Stimulated activated CD8-positive, alpha-beta memory T cell treated with anti-CD3 and anti-CD28 coated beads, Interleukin-7, amount 100 ng/mL, for 48 hours (primary cell): ENCODE measurements at places on chromosomes 4 and X.

- DNase-seq = no peak
These were observed 308.0 kb downstream of the RAPGEF2 start for GRCh38 chr4:159410891-159411290.

GRCh38 chrX:130155564-130155963, 10.1 kb downstream of the AIFM1 start:
- DNase-seq = no peak

GRCh38 chr4:19167311-19167710, 1084.4 kb upstream of the SLIT2 start:
- no peak for DNase-seq

- DNase-seq = no peak
These were observed 63.7 kb upstream of the FMR1 start for GRCh38 chrX:147847999-147848398.

GRCh38 chr4:87532907-87533306, 3.7 kb upstream of the SPARCL1 start:
- no peak for DNase-seq

DNA sequence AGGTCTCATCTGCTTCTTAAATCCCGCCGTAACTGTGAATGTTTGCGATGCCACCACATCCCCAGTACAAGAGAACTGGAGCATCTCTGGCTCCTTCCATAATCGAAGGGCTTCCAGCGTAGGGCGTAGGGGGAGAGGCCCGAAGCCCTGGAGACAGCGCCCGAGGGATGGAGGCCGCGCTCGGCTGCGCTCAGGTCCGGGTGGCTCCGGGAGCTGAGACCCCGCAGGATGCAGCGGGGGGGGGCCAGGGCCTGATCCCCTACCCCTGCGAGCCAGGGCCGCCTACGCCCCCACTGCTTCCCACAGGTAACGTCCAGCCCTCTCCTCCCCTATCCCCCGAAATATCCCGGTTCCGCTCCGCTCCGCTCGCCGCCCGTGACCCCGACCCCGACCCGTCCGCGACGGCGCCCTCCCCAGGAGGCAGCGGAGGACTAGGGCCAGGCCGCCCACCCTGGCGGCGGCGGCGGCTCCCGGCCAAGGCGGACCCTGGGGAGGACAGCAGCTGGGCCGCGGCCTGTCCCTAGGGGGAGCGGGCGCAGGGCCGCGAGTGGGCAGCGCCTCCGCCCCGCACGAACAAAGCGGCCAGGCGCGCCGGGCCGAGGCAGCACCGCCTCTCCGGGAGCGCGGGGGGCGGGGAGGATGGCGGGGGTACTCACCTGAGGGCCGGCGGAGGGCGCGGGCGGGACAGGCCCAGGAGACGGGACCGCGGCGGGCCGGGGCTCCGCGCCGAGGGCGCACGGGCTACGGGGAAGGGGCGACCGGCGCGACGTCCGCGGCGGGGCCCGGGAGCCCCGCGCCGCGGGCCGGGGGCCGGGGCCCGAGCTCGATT, 723 bp downstream of the WDFY3 start:
- no peak for DNase-seq

- no peak for DNase-seq
These were observed 352.9 kb downstream of the GASK1B start for GRCh38 chr4:157819693-157820464.

GRCh38 chr4:153931804-153932203, 142.9 kb upstream of the SFRP2 start:
- DNase-seq = no peak

DNA sequence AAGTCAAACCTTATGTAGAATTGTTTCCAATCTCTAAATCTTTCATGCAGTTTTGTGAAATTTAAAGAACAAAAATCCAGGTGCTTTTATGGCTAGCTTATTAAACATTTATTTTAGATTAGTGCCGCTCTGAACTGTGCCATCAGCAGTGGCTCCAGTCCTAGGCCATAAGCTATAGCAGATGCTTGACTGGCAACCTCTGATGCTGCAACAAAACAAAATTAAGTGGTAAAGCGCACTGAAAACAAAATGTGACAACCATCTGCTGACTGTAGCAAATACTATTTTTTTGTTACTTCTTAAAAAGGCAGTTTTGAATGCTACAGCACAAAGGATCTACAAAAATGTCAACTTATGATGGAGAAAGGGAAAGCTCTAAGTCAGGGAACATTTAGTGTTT, 237.4 kb downstream of the DCLK2 start:
- no peak for DNase-seq

DNA sequence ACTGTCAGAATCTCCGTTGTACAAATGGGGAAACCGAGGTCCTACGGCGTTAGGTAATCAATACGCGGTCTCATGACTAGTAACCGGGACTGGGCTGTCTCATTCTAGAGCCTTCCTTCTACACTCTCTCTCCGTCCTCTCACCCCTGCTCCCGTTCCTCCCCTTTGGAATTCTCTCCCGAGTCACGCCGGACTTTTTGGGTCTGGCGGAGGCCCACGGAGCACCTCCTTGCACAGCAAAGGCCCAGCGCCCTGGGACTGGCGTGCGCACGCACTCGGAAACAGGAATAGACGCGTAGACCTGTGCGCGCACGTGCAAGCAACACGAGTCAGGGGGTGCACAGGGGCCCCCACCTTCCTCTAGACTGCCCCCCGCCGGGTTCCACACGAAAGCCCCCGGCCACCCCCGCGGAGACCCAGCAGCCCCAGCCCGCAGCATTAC, 361 bp downstream of the QDPR start:
- peak; percentile 16 for DNase-seq

DNA sequence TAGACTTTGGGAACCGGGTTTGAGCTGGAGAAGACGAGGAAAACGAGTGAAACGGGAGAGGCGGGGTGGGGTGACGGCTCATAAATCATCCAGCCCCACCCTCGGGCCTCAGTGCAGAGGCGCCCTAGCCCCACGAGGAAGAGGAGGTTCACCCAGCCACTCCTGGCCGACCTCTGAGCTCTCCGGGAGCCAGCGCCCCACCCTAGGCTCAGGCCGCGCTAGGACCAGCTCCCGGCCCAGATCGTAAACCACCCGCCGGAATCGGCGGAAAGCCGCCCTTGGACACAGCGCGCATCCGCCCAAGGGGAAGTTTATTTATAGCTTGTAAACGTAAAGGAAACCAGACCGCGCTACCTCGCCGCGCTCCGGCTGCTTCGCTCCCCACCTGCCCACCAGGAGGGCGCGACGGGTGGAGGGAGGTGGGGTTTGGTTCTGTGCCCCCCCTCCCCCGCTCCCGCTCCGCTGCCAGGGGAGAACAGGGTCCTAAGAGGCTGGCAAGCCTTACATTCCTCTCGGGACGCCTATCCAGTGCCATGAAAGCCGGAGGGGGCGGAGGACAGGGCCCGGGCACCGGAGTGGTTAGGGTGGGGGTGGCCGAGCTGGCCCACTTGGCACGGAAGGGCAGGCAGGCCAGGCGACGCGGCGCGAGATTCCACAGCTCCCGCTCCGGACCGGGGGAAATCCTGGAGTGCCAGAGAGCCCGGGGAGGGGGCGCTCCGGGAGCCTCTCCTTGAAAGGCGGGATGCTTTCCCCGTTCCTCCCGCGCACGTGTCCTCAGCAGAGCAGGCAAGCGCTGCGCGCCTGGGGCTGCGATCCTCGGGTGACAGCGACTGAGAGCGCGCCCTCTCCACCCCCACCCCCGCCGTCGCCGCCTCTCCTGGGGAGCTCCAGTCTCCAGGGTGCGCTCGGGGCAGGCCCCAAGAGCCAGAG, 84.2 kb downstream of the BCOR start:
- no peak for DNase-seq

DNA sequence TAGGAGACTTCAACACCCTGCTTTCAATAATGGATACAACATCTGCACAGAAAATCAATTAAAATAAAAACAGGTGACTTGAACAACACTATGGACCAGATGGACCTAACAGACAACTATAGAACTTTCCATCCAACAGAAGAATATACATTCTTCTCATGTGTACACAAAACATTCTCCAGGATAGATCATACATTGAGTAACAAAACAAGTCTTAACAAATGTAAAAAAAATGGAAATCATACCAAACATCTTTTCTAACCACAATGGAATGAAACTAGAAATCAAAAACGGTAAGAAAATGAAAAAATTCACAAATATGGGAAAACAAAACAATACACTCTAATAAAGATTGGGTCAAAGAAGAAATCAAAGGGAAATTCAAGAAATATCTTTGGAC, 24.7 kb downstream of the CYP2U1 start:
- no peak for DNase-seq

DNA sequence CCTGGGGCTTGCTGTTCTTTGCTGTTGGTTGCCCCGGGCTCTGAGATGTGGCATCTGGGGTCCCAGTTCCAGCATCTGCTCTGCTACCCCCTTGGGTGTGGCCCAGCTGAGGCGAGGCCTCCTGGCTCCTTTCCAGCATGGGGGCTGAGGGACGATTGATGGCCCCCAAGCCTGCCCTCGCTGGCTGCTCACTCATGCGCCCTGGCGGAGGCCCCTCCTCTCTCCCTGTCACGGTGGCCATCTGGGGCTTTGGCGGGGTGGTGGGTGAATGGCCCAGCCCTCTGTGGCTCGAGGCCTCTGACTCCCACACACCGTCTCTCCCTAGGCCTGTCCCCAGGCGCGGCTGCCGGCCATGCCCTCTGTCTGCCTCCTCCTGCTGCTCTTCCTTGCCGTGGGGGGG, 1.8 kb downstream of the PLXNA3 start:
- DNase-seq = no peak

DNA sequence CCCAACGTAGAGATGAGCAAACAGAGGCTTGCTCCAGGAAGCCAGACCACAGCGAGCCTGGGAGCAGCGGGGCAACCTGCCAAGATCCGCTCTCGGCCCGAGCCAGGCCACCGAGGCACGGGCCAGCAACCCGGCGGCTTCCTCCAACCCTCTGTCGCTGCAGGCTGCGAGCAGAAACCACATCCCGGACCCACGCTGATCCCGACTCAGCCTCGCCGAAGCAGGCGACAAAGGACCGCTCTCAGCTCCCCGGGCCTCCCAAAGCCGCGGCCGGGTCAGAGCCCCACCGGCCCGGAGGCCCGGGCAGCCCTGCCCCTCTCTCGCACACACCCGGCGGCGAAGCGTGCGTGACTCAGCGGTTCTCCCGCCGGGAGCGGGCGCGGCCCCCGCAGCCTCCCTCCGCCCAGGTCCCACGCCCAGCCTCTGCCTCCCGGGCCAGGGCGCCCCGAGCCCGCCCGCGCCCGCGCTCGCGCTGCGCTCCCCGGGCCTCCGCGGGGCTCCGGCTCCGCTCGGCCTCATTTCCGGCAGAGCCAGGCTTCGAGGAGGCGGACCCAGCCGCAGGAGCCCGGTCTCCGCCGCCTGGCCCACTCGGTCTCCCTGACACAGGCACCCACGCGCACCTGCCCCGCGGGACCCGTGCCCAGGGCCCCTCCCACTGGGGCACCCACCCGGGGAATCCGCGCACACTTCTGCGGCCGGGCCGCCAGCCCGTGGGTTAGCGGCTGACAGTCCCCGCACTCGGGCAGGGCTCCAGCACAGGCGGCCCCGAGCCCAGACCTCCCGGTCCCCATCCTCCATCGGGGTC, 1.7 kb downstream of the PPP2R2C start:
- DNase-seq = no peak

DNA sequence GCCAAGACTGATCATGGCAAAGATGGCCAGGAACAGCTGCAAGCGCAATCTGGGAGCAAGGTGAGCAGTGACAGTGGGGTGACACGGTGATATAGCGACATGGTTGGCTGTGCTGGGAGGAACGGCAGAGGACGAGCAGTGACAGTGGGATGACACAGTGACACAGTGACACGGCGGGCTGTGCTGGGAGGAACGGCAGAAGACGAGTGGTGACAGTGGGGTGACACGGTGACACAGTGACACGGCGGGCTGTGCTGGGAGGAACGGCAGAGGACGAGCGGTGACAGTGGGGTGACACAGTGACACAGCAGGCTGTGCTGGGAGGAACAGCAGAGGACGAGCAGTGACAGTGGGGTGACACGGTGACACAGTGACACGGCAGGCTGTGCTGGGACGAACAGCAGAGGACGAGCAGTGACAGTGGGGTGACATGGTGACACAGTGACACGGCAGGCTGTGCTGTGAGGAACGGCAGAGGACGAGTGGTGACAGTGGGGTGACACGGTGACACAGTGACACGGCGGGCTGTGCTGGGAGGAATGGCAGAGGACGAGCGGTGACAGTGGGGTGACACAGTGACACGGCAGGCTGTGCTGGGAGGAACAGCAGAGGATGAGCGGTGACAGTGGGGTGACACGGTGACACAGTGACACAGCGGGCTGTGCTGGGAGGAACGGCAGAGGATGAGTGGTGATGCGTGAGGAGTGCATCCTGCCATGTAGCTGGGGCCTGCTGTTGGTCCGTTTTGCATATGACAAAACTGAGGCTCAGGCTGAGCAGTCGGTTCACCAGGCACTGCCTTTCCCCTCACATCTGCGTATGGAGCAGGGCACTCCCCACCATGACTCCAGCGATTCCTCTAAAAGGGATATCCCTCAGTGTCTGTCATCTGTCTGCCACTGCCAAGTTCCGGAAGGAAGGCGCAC, 36.0 kb upstream of the MXD4 start:
- DNase-seq = no peak

- DNase-seq = no peak
These were observed 14.3 kb upstream of the GCNA start for GRCh38 chrX:71563921-71564320.

GRCh38 chr4:6362243-6362885, 92.7 kb downstream of the WFS1 start:
- DNase-seq = no peak

DNA sequence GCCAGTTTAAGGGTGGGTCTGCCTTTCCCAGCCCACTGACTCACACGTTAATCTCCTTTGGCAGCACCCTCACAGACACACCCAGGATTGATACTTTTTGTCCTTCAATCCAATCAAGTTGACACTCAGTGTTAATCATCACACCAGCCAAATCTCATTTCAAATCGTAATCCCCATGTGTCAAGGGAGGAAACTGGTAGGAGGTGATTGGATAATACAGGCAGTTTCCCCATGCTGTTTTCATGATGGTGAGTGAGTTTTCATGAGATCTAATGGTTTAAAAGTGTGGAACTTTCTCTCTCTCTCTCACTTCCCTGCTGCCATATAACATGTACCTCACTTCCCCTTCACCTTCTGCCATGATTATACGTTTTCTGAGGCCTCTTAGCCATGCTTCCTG, 647.2 kb upstream of the FRG1 start:
- DNase-seq = no peak

- DNase-seq = no peak
These were observed 14.3 kb downstream of the CBR4 start for GRCh38 chr4:168995537-168996295.

GRCh38 chr4:48058617-48059530, 42.3 kb downstream of the NIPAL1 start:
- no peak for DNase-seq

DNA sequence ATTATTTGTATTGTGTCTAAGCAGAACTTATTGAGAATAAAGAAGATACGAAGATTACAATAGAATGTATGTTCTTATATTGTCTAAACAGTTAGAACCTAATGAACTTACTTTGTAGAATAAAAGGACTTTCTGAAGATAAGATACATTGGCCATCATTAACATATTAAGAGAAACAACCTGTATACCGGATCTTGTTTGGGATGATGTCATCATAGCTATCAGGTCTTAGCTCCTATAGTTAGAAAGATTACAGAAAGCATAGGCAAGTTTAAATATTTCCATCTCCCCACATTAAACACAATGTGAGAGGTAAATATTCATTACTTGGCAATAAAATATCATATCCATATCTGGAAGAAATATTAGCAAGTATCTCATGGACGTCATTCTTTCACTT, 282.3 kb downstream of the PACRGL start:
- no peak for DNase-seq
